ENCODE measurements at places on chromosomes 7 and 10.

GRCh38 chr7:27117887-27118491, 12.6 kb downstream of the HOXA4 start:
- no peak for DNase-seq

GRCh38 chr7:128351296-128352152, 7.8 kb upstream of the RBM28 start:
- DNase-seq: no peak

GRCh38 chr10:45495438-45496152, 121.6 kb downstream of the ALOX5 start:
- DNase-seq: no peak

- no peak for DNase-seq
Observed at GRCh38 chr7:35474100-35474499, 220.2 kb upstream of the TBX20 start.

DNA sequence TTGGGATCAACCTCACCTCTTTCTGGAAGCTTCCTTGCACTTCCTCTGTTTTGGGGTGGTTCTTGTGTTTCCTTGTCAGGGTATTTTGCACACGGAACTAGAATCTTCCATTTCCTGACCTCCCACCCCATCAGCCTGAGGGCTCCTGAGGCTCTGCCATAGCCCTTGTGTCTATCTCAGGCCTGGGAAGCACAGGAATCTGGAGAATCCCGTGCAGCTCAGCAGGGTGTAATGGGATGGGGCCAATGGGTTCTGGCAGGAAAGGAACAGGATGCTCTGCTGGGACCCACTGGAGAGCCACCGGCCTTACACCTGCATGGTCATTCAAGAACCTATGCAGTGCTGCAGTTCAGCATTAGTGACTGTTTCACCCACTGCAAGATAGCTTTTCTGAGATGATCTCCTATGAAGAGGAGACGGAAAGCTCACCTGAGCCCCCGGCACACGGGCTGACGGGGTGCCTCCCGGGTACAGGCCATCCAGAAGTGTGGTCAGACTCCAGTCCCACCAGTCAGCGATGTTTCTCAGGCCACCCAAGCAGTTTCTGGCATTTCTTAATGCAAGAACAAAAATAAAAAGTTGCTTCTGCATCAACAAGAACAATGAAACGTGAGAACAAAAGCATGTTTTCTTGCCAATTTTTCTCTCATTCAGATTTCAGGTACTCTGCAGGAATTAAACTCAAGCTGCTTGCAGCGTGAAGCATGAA, 133.2 kb downstream of the PKD1L1 start:
- DNase-seq: no peak
